ENCODE measurements at places on chromosomes 12 and 14. TPM values are rescaled to one million over a fixed set of nuclear protein-coding genes. Genes with fewer than 3 reads are reported as not detected.

The FAM181A gene
- total RNA-seq: not detected

The CYP46A1 gene
- total RNA-seq: 0.10 TPM

The MGAT2 gene
- 20.7 TPM for total RNA-seq

The IL26 gene
- 0.33 TPM for total RNA-seq

The RNF212B gene
- total RNA-seq: not detected

The STON2 gene
- 0.12 TPM for total RNA-seq

DNA sequence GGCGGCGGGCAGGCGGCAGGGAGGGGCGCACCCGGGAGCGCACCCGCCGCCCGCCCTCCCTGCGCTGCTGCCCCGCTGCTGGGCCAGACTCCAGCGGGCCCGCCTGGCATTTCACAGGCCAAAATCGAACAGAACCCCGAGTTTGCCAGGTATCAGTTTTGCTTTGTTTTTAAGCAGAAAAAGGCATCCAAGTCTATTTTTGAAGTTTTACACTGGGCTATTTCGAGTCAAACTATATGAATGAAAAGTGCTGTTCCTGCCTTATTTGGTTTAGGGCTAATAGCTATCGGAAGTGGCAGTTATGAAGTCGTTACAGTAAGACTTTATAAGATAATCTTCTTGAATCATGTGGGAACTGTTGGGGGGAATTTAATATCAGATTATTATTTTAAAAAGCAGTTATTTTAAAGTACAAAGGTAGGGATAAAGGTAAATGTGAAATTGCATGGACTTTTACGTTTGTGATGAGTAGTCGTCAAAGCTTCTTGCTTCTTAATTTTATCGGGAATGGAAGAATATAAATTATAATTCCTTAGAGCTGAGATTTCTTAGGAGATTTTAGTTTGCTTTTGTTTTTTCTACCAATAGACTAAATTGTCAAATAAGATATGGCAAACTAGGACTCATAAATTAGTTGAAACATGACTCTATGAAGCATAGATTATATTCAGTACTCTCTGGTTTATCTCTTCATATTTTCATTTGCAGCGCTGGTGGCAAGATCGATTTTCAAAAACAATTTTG lies 1.1 kb downstream of the MSRB3 start:
- no peak for DNase-seq

- peak; percentile 44 for DNase-seq
Measured at GRCh38 chr12:110846615-110847566, at the start of gene CCDC63. CCDC63 (plus strand) TSS chr12:110846987; CDS start chr12:110852955, 5,968 bp downstream.

DNA sequence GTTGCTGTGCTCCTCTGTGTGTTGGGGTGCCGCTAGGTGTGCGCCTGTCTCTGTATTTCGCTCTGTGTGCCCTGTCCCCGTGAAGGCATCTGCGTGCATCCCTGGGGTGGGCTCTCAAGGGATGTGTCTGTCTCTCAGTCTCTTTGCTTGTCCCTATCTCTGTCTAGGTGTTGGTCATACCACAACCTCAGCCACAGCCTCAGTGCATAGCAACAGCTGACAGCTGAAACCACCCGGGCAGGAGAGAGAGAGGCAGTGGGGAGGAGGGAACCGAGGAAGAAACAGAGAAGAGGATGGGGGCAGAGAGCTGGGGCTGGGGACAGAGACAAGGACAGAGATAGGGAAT lies 953 bp upstream of the NXPH4 start:
- peak; percentile 50 for DNase-seq

- peak; percentile 65 for DNase-seq
Measured at GRCh38 chr12:68290126-68290525, 36.7 kb upstream of the IL22 start.

GRCh38 chr14:35932136-35932535 lies 106.0 kb downstream of the BRMS1L start:
- no peak for DNase-seq

GRCh38 chr12:45611061-45611460 lies 118.4 kb upstream of the ARID2 start:
- DNase-seq: no peak

- DNase-seq: no peak
Measured at GRCh38 chr12:83224012-83224411, 537.3 kb downstream of the TMTC2 start.

- DNase-seq: no peak
Measured at GRCh38 chr12:103301642-103302591, 193.9 kb downstream of the C12orf42 start.

- DNase-seq: no peak
Measured at GRCh38 chr12:111761706-111762105, 5.0 kb upstream of the ALDH2 start.

DNA sequence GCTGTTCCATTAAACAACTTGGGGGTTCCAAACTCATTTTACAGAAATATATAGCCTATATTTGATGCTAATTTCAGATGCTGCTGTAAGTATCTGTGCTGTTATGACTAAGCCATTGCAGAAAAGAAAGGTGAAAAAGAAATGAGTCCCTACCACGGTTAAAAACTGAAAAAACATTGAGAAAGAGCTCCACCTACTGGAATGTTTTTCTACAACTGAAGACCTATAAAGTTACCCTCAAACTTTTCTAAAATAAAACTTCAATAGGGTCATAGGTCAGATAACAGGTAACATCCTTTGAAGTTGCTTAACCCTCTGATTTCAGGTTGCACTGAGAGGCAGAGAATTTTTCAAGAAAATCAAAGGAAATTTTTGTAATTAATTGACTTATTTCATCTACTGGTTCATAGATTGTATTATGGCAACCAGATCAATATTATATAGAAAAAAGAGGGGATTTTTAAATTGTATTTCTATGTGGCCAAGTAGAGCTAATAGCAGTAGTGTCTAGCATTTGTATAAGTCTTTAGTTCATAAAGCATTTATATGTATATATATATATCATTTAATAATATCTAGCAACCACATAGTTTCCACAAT lies 279.9 kb downstream of the RPS29 start:
- DNase-seq: no peak

GRCh38 chr14:58598028-58598803 lies 39.5 kb upstream of the DACT1 start:
- DNase-seq: peak; percentile 39

DNA sequence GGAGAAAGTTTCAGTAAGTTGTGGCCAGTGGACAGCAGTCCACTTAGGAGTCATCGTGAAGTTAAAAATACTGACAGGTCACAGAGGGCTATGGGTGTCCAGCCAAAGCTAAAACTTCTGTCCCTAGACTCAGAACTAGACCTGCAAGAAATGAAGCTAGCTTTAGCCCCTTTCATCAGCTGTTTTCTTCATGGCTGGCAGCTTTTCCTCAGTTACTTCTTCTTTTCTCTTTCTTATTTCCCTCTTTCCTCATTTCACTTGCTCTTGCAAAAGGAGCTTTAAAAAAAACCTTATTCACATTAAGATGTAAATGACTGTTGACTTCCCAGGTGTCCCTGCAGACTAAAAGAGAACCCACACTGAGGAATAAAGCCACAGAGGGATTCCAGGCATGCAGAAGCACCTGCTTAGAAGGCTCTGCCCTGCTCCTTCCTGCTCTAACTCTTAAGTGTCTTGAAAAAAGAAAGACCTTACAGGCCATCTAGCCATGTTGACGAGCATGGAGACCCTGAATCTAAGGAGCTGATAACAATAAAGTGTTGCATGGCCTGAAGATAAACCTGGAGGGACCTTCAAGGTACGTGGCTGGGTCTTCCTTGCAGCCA lies 69.7 kb upstream of the CCND2 start:
- DNase-seq: no peak

- DNase-seq: no peak
Measured at GRCh38 chr12:94596596-94596995, 53.8 kb downstream of the TMCC3 start.

DNA sequence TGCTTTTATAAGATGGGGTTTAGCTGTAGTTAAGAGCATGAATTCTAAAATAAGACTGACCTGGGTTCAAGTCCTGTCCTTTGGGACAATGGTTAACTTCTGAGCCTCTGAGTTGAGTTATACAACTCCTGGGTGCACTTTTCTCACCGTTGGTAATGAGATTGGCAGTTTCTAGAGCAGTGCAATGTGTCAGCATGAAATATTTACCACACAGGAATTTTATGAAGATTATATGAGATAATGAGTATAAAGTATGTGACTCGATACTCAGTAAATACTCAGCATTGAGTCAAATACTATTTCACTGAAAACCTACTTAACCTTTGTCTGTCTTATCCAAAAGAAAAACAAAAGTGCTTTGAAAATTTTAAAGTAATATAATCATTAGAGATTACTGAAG lies 214.2 kb downstream of the CPNE8 start:
- no peak for DNase-seq

DNA sequence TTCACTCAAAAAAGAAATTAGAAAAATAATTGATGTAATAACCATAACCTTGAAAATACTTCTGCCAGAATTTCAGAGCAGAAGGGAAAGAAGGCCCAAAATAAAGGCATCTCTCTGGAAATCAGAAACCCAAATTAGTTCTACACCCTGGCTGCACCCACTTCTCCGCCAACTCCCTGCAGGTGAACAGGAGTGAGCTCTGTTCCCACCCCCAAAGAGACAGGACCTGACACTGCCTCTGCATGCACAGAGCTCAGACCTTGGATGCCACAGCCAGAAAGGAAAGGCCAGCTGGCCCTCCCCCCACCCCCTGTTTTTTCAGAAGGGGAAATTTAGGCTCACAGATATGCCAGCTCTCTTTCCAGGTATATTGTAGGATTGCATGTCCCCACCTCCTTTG lies 228.2 kb downstream of the BCL11B start:
- no peak for DNase-seq

DNA sequence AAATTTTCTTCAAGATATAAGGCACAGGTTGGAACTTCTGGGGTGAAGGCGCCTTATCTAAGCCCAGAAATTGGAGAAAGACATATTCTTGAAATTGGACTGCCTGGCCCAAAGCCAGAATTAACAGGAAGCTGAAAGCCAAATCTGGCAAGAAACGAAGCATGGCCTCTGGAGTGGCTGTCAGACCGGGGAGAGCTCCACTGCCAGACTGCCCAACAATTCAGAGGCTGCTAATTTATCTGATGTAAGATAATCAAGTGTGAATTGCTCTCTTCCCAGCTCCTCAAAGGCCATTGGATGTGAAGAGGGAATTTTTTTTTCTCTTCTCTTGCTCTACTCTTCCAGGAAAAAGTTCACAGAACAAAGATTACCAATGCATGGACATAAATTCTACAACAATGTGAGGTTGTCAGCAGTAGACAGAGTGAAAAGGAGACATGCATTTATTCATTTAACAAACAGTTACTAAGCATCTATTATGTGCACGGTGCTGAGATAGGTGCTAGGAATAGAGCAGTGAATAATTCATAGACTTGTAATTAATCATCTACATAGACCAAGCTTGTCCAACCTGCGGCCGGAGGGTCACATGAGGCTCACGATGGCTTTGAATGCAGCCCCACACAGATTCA lies at the start of gene GDF3:
GDF3 (minus strand) TSS at position 210 of the 632 bp plus-strand sequence; CDS start at position 163, 47 bp downstream.
- no peak for DNase-seq

DNA sequence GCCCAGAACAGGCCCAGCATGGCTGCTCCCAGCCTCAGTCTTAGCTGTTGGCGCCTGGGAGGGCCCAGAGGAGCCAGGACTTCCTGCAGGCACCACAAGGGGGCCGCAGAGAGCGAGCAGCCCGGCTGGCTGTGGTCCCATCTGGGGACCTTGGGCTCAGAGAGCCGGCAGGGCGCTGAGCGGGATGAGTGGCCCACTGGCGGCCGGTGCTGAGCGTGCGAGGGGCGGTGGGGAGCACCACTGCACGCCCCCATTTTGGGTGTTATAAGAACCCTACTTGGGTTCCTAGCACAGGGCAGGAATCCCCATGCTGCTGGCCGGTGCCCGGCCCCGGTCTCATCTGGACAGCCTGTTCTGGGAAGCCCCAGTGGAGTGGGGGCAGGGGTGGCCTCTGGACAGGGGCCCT lies 25.9 kb upstream of the CRIP2 start:
- peak; percentile 52 for DNase-seq

- DNase-seq: no peak
Measured at GRCh38 chr14:36655571-36655962, 6.1 kb upstream of the PAX9 start.

DNA sequence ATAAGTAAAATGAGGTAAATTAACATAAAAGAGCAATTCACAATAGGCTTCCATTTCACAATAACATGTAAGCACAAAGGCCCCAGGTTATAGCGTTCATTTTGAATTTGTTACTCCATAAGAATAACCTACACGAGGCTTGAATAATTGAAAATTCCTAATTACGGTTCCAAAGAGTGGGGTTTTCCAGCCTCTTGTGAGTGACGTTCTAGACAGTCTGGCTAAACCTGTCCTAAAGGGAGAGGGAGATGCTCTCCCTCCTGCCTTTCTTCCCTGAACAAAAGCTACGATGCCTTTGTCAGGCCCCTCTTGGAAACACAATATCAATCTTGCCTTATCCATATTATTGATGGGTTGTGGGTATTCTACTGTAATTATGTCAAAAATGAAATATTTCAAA lies 24.3 kb upstream of the VRK1 start:
- DNase-seq: no peak

DNA sequence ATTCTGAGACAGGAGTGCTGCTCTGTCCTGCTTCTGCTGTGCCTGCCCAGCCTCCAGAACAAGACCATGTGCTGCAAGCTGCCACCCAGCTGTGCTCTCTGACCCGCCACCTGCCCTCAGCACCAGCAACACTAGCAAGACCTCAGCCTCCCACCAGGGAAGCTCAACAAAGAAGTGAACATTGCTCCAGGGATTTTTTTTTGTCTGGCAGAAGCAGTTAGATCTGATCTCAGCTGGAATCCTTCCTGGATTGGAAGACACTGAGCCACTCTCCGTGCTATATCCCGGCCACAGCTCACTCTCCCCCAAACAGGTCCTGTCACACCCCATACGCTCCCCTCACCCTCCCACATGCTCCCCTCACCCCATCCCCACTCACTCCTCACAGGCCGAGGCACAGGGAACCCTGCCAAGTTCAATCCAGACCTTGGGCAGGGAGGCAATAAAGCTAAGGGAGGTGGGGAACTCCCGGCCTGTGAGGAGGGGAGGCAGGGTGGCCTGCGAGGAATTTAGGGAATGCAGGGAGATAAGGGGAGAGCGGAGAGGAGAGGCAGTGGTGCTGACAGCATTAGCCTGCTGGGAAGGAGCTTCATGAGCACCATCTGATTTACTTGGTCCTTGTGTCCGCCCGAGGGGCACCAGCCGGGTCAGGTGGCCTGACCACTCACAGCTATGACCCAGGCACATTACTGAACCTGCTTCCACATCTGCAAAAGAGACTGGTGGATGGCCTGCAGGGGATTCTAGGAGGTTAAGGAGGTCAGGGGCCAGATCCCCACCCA lies 29.7 kb downstream of the CCDC85C start:
- DNase-seq: no peak

DNA sequence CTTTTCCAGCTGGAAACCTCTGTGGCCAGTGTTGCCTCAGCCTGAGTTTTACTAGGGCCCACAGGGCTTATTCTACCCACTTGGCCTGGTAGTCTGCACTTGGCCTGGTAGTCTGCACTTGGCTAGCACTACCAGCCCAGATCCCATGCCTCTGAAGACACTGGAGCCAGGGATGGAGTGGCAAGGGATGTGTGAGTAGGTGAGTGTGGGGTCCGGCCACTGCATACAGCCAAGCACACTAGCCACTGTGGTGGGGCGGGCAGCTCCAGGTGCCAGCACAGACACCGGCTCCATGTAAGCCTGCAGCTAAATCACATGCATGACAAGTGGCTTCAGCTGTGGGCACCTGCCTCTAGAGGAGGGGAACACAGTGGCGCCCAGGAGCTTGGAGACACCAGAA lies 63.4 kb upstream of the NAV3 start:
- no peak for DNase-seq
